Natural killer cell treated with Interleukin-12 subunit alpha and Interleukin-12 subunit beta and Interleukin-15 and Interleukin-18, amount 100 ng/mL, for 72 hours (primary cell): ENCODE measurements at places on chromosomes 6 and 20.
A peak's percentile ranks its signal among the peaks of the same experiment; 100 is the strongest.

GRCh38 chr6:151136141-151136755 is 103.5 kb upstream of the AKAP12 start:
- peaks cover 5% of the 10 kb centered on the region for H3K27me3 ChIP-seq
- no peak overlapping the region for H3K27ac ChIP-seq
- no peaks in the 10 kb centered on the region for H3K36me3 ChIP-seq
- DNase-seq: no peak
- H3K4me1 ChIP-seq: no peaks in the 10 kb centered on the region

DNA sequence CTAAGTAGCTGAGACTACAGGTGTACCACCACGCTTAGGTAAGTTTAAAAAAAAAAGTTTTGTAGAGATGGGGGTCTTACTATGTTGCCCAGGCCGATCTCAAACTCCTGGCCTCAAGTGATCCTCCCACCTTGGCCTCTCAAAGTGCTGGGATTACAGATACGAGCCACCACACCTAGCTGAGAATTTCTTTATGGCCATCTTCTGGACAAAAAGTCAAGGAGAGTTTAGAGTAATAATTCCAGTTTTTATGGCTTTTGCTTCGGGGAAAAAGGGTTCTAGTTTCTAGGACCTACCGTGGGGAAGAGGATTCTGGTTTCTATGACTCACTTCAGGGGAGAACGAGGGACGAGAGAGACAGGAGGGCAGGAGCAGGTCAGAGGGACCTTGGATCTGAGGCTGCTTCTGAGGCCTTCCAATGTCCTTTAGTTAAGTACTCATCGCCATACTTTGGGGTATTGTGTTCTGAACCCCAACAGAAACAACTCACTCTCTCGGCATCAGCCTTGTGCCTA is 69.3 kb upstream of the IER3 start:
- H3K27me3 ChIP-seq: no peaks in the 10 kb centered on the region
- peaks cover 59% of the 10 kb centered on the region for H3K4me1 ChIP-seq
- peak overlapping the region; percentile 89 for H3K27ac ChIP-seq
- peak overlapping the region; percentile 52 for H3K4me3 ChIP-seq

- no peak for DNase-seq
- H3K27me3 ChIP-seq: no peaks in the 10 kb centered on the region
- no peaks in the 10 kb centered on the region for H3K4me1 ChIP-seq
- H3K36me3 ChIP-seq: no peaks in the 10 kb centered on the region
These were observed 45.1 kb downstream of the PTK7 start for GRCh38 chr6:43120944-43121913.

GRCh38 chr6:170434821-170435155 is 118.3 kb downstream of the PSMB1 start:
- no peaks in the 10 kb centered on the region for H3K27me3 ChIP-seq
- no peak overlapping the region for H3K27ac ChIP-seq
- no peaks in the 10 kb centered on the region for H3K36me3 ChIP-seq

- no peaks in the 10 kb centered on the region for H3K36me3 ChIP-seq
- H3K4me1 ChIP-seq: no peaks in the 10 kb centered on the region
- peaks cover 8% of the 10 kb centered on the region for H3K27me3 ChIP-seq
- no peak overlapping the region for H3K4me3 ChIP-seq
These were observed 50.0 kb downstream of the SASH1 start for GRCh38 chr6:148392671-148393070.

DNA sequence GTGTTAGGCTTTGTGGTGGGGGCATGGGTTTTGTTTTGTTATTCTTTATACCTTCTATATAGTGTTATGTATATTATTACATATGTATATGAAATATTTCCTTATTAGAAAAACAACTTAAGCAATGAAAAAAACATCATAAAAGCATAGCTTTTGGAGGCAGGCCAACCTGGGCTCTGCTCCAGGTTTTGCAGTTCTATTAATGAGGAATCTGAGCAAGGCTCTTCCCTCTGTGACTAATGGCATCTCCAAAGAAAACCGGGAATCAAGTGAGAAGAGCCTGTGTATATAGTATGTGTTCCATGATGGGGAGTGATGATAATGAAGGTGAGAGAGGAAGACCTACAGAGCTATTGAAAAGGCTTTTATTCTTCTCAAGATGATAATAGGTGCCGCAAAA is 291.1 kb downstream of the CLIC5 start:
- no peaks in the 10 kb centered on the region for H3K27me3 ChIP-seq
- no peak for DNase-seq
- H3K36me3 ChIP-seq: peaks cover 6% of the 10 kb centered on the region
- no peak overlapping the region for H3K4me3 ChIP-seq
- no peak overlapping the region for H3K27ac ChIP-seq
